ENCODE measurements at places on chromosomes 13 and 19.
A peak's percentile ranks its signal among the peaks of the same experiment; 100 is the strongest.

DNA sequence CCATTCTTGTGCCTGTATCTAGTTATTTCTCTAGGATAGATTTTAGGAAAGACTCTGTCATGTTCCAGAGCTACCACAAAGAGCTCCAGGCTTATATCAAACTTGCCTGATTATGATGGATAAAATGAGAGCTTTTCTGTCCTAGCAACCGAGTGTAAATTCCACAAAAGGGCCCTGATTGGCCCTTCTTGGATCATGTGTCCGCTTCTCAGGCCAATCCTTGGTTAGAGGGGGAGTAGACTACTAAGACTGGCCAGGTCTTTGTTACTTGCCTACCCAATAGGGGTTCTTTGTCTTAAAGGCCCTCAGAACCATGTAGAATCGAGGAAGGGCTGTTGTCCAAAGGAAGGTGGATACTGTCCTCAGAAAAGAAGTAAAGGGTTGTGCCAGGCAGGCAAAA lies 2.4 kb downstream of the DHX34 start:
- peak; percentile 81 for DNase-seq

- DNase-seq = no peak
These were observed 295.9 kb downstream of the GPC6 start for GRCh38 chr13:93522501-93522900.

DNA sequence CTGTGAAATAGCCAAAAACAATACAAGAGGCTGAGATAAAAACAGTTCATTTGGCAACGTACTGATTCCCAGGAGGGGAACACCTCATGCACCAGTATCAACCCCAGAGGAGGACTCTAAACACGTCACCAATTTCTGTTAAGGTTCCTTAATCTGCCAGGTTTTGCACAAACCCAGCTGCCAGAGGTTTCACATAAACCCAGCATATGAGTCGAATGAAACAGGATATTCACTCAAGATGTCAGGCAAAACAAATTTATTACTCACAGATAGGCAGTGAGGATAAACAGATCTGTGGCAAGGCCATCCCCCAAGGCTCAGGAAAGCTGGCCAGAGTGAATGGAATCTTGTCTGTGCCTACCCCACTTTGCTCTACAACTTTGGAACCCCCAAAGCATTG lies 210.9 kb downstream of the GPC5 start:
- peak; percentile 35 for DNase-seq

GRCh38 chr19:41554907-41555306 lies 21.1 kb upstream of the CEACAM21 start:
- DNase-seq = no peak

DNA sequence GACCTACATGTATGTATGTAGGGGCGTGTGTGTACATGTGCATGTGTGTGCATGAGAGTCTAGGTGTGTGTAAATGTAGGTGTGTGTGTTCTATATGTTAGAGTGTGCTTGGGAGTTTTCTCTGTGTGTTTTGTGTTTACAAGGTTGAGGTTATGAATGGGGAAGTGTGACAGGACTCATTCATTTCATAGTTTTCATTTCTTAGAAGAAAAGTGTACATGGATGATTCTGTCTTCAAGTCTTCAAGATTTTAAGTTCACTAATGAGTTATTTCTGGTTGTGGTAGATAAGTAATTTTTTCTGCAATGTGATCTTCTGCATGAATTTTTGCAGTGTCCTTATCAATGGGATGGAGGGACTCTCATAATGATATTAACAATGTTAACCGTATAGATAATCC lies 118.2 kb upstream of the SLC10A2 start:
- no peak for DNase-seq

DNA sequence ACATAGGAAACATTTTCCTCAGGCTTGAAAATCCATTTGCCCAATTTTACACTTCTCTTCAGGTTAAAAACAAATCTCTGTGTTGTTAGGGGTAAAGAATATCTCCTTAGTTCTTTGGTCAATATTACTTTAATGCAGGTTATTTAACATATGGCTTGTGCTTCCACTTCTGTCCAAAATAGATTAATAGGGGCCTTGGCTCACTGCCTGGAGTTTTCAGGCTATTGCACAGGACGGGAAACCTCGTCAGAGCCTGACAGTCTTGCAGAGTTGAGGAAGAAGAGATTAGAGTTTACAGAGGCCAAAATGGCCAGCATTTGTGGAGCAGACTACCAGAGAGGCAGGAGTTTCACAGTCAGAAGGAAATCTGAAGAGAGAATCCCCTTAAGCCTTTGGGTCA lies 863.9 kb upstream of the GPC6 start:
- peak; percentile 88 for DNase-seq

DNA sequence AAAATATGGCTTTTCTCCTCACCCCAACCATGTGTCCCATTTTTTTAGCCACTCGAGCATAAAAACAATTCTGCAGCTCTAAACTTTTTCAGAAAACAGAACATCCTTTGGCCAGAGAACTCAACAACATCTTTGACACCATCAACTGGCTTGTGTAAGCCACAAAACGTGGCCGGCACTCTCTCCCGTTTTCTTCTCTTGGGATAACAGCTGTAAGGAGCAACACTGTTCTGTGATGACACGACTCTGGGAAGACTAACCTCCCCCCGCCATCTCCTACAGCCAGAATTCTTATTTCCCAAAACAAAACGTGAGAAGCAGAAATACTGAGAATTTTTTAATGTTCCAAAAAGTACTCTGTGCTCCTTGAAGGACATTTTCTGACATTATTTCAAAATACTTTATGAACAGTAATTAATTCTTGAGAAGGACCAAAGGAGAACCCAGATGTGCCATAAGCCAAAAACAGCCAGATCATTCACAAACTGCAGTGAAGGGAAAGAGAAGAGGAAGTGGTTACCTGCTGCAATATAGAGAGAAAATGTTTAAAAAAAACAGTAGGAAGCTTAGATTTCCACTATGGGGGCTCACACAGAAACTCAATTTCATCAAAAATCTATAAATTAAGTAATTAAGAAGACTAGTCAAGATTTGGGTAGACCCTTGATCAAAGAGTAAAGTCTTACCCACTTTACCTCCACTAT lies 25.8 kb downstream of the COL4A1 start:
- no peak for DNase-seq

- peak; percentile 32 for DNase-seq
These were observed 762 bp downstream of the ZNF45 start for GRCh38 chr19:43934055-43934984.

DNA sequence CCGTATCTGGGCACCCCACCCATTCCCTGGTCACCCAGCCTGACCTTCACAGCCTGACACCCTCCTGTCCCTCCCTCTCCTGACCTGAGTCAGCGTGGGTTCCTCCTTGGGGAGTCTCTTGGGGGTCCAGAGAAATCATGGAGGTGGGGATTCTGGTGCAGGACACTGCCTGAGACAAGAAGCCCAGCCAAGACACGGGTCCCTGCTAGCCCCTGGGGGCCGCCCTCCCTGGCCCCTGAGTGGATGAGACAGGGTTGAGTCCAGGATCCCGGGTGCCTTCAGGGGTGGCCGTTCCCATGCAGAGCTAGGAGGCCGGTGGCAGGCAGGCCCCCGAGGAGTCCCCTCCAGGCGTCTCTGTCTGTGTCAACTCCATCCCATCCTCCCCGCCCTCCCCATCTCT lies 1.6 kb downstream of the MAP2K7 start:
- no peak for DNase-seq

GRCh38 chr13:32284927-32285632 lies 30.1 kb downstream of the ZAR1L start:
- DNase-seq = no peak

GRCh38 chr19:32550666-32551065 lies 30.3 kb upstream of the PDCD5 start:
- peak; percentile 62 for DNase-seq

DNA sequence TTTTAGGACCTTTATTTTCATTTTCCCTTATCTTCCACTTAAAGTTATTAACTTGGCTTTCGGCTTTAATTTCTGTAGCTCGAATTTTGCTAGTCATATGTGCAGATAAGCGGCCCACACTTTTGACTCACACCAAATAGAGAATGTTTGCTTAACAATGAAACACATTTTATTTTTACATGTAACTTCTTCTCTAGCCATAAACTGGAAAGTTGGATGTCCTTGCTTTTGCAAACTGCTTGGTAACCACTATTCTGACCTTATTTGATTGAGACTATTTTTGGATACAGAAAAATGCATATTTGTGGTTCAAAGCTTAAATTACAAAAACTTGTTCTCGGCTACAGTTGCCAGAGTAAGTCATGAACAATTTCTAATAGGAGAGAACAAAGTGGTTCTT lies 600.0 kb downstream of the KCTD12 start:
- DNase-seq = no peak

DNA sequence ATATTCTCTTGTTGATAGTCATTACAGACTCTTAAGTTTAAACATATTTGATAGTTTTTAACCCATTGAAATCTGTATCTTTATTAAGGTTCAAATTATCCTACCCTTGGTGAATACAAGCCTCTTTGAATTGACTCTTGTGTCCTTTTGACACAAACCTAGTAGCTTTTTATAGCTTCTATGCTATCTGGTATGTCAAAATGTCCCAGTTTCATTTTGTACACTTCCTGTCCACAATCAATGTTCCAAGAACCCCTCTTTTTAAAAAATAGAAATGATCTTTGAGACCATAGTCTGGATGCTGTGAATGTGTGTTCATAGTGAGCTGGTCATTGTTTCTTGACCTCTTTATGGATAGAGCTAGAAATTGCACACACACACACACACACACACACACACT lies 39.2 kb upstream of the FGF14 start:
- DNase-seq = no peak

DNA sequence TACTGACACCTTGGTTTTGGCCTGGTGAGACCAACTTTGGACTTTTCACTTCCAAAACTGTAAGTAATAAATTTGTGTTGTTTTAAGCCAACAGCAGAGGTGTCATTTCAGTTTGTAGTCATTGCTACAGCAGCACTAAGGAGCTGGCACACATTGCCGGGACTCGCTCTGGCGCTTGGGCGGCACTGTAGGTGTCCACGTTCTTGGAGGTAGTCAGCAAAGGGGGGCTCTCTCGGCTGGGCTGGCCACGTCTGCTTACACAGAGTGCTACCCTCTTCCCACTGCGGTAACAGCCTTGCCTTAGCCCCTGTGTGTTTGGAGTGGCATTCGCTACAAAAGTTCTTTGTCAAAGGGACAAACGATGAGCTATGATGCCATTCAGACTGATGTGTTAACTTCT lies 44.7 kb downstream of the HTR2A start:
- no peak for DNase-seq

DNA sequence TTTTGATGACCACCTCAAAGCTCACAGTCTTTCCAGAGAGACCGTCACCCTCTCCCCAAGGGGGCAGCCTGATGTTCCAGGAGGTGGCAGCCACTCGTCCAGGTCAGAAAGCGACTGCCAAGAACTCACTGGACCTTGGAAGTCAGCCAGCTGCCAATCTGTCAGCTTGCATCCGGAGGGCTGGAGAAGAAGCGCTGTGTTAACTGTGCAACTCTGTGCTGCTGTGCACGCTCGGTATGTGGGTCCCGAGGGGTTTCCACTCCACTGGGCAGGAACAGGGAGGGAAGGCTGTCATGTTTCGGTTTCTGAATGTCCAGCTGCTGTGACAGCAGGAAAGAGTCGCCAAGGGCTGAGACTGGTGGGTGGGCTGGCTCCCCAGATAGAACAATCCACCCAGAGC lies 89.2 kb downstream of the CACNA1A start:
- DNase-seq = no peak

DNA sequence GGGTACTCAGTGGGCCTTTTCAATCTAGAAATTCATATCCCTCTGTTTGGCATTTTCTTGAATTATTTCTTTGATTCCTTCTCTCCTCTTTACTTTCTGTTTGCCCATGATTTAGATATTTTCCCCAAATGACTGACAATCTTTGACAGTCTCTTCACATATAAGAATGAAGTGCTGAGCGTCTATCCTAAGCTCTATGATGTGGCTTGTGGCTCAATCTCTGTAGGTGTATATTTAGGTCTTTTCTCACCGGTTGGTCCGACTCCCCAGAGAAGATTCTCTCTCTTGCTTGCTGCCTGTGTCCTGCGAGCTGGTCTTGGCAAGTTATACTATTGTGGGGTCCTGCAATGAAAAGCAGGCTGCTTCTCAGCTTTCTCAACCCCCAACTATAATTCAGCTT lies 29.0 kb downstream of the FLT3 start:
- DNase-seq = no peak

DNA sequence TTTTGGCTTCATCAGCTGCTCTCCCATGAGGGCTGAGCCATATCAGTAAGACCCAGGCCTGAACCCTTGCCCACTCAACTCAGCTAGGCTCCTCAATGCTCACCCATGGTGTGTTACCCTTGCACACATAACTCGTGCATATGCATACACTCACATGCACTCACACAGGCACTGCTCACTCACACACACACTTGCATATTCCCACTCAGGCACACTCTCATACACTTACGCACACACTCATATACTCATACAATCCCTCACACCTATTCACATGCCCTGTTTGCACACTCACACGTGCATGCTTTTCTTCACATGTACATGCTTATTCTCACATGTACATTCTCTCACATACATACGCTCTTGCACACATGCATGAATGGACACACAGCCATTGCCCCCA lies 93.8 kb downstream of the SLC7A1 start:
- no peak for DNase-seq

- no peak for DNase-seq
These were observed 101.2 kb upstream of the SCEL start for GRCh38 chr13:77434289-77434688.

DNA sequence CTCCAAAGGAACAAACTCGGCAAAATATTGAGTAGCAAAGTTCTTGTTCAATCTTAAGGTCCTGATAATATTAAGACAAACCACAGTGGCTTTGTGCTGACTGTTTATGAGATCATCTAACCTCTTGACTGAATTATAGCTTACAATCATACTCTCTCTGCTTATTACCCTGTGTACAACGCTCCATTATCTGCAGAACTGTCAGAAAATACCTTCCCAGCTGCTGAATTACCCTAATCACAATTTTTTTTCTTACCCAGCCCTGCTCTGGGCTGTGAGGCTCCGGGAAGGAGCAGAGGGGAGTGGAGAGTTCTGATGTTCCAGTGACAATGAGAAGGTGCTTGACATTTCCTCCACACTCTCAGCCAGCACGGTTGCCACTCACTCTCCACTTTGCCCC lies 64.8 kb downstream of the DCT start:
- DNase-seq = peak; percentile 90

DNA sequence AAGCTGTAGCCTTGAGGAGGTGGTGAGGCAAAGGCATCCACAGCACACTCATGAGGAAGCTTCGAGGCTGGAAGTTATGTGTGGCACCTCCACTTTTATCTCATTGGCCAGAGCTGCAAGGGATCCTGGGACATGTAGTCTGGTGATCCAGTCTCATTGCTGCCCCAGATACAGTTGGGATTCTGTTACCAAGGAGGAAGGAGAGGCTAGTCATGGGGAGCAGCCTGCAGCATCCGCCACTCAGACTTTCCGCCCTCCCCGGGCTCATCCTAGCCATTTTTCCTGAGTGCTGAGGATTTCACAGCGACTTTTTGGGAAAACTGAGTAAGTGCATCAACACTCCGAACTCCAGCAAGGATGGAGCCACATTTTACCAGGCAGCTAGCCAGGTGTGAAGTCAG lies 74.4 kb downstream of the DPF1 start:
- DNase-seq = peak; percentile 14

- no peak for DNase-seq
These were observed 106.2 kb downstream of the SLITRK5 start for GRCh38 chr13:87777387-87777786.

- no peak for DNase-seq
These were observed 601 bp downstream of the SLC46A3 start for GRCh38 chr13:28718196-28718542.

All from NCI-H82 (cell line).